ENCODE measurements at places on chromosomes 6 and 20.

DNA sequence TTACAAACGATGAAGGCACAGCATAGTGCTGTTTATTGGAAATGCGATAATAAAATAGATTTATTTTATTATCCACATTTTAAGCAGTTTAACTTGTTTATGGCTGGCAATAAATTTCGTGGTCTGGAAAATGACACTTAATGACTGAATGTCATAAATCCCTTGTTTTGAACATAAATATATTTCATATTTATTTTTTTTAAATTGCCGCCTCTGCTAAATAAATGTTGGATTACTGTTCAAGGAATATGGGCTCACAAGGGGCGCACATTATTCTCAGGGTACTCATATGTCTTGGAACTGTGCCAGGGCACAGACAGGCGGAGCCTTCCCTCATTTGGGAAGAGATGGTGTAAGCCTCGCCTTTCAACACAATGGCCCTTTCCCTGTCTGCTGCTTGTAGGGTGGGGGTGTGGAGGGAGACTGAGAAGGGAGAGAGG lies 134.3 kb downstream of the PXDC1 start:
- DNase-seq = peak; percentile 55

DNA sequence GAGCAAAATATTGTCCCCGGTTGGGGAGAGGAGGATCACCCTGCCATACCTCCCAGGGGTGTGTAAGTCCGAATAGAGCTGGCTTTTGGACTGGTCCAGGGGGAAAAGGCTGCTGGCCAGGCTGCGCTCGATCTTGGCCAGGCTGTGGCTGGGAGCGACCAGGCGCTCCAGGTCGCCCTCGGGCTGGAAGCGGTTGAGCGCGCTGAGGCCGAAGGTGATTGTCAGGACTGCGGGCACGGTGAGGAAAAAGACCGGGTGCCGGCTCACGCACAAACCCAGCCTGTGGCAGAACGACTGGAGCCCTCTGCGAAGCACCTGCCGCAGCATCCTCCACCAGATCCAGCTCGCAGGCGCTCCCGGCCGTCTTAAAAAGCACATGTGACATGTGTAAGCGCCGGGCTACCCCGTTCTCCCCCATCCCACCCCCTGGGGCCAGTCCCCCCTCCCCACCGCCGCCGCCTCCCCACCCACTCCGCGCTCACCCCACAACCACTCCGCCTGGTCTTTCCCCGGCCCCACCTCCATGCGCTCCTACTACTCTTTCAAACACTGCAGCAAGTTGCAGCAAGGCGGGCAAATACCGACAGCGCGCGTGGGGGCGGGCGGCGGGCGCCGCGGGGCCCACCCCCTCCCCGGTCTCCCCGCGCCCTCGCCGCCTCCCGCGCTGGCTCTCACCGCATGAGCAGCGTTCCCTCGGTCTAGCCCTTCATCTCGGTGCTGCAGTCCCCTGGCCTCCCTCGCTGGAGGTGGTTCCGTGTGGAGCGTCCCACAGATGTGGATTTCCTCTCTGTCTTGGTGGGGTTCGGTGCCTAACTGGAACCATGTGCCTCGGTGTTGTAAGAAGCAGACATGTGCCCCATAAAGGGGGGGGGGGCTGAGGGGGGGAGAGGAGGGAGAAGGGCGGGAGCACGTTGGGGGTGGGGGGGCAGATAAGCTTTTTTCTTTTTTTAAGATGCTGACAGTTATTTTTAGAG lies 42.4 kb downstream of the PTCHD4 start:
- DNase-seq = no peak

- DNase-seq = no peak
Observed at GRCh38 chr20:46764068-46764467, 54.6 kb downstream of the SLC2A10 start.

DNA sequence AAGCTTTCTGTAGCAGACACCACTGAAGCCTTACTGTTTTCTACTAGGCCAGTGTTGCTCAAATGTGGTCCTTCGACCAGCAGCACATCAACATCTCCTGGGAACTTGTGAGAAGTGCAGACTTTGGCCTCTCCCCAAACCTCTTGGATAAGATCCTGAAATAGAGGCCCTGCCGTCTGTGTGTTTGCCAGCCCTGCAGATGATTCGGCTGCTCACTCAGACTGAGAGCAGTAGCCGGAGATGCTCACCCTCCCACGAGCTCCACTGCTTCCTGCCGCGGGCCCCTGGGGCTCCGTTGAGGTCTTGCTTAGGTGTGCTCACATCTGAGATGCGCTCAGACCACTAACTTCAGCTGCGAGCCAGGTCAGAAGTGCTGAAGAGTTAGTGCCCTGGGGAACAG lies 129.5 kb upstream of the SSTR4 start:
- DNase-seq = peak; percentile 77

DNA sequence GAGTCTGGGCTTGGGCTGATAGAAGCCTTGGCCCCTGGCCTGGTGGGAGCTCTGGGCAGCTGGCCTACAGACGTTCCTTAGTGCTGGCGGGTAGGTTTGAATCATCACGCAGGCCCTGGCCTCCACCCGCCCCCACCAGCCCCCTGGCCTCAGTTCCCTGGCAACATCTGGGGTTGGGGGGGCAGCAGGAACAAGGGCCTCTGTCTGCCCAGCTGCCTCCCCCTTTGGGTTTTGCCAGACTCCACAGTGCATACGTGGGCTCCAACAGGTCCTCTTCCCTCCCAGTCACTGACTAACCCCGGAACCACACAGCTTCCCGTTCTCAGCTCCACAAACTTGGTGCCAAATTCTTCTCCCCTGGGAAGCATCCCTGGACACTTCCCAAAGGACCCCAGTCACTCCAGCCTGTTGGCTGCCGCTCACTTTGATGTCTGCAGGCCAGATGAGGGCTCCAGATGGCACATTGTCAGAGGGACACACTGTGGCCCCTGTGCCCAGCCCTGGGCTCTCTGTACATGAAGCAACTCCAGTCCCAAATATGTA lies 957 bp upstream of the VEGFA start:
- DNase-seq = peak; percentile 94

DNA sequence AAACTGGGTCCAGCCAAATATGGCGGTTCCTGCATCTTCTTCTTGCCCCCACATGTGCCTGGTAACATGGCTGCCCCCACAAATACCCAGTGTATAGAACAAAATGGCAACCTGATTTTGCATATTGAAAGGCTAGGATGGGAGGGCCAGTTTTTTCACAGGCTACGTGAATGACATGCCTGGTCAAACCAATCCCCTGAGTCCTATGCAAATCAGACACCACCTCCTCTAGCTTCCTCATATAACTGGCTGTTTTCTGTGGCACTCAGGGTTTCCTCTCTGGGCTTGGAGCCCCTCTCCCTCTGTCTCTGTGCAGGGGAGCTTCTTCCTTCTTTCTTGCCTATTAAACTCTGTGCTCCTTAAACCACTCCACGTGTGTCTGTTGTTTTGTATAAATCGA lies 372.1 kb downstream of the KIF16B start:
- DNase-seq = no peak

DNA sequence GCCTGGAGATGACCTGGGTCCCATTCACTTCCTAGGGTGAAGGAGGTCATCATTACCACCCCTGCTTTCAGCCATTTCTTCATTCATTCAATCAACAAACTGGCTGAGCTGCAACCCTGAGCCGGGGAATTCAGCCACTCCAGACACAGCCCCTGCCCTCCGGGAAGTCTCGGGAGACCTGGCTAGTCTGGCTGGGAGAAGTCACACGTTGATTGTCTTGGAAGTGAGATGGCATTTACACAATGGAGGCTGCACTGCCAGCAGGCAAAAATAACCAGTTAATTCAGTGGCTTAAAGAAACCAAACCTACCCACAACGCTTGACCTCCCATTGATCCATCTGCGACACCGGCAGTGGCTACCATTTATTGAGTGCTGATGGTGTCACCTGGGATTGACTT lies 2.0 kb upstream of the PMEPA1 start:
- DNase-seq = no peak

GRCh38 chr6:83430611-83431544 lies at the start of gene ME1:
TSS of gene ME1 (minus strand) at chr6:83431051. CDS start at chr6:83430954, 97 bp downstream.
- peak; percentile 85 for DNase-seq

DNA sequence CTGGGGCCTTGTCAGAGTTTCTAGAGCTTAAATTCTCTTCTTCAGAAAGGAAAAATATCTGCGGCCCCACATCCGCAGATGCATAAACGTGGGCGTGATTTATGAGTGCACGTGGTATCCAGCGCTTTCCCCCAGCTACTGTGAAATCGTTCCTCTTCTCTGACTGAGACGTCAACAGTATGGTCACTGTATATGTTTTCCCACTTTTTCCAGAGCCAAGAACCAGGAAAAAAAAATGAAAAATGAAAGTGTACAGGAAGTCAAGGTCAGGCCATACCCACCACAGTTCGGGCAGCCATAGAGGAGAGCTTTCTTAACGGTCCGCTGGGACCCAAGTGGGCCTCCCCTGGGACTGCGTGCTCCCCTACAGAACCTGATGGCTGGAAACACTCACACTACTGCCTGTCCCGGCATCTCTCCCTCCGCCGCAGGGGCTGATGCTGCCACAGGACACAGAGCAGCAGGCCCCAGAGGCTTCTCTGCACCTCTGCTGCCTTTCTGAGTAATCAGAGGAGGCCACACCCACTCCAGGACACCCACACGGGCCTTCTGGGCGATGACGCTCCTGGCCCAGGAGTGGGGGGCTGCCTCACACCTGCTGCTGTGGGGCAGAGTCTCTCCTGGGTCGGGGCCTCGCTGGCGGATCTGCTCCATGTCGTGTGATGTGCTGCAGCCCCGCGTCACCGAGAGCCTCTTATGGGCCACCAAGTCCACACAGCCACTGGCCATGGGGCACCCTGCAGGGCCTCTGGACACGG lies 16.4 kb upstream of the STX16 start:
- DNase-seq = peak; percentile 85

DNA sequence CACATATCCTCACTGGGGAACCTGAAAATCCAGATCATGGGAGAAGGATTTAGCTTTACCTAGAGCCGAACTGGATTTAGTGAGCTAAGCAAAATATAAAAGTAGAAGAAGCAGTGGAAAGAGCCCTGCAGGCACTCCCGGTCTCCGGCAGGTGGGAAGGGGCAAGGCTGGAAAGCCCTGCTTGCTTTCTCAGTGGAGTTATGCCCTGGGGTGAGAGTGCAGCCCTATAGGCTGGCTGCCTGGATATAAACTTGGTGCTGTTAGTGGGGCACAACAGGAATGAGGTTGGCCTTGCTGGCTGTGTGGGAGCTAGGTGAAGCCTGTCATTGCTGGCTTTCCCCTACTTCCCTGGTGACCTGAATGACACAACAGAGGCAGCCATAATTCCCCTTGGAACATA lies 122.0 kb downstream of the CDK19 start:
- no peak for DNase-seq

DNA sequence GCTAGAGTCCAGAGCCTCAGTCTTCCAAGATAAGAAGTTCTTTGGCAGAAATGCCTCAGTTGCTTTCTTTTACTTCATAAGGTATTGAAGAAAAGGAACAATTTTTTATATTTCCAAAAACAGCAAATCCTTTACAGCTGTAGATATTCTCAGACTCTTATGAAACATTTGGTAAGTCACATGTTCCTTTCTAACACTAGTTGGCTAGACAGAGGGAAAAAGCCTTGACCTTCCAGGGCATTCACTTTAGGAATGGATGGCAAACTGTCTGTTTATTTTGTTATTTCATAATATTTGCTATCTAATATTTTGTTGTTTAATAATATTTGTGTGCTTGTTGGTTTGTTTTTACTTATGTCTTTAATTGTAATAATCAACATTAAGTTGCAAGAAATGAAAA lies 140.8 kb downstream of the PTPRK start:
- no peak for DNase-seq

- DNase-seq = no peak
Observed at GRCh38 chr6:37285861-37286311, 27.9 kb upstream of the TMEM217 start.

DNA sequence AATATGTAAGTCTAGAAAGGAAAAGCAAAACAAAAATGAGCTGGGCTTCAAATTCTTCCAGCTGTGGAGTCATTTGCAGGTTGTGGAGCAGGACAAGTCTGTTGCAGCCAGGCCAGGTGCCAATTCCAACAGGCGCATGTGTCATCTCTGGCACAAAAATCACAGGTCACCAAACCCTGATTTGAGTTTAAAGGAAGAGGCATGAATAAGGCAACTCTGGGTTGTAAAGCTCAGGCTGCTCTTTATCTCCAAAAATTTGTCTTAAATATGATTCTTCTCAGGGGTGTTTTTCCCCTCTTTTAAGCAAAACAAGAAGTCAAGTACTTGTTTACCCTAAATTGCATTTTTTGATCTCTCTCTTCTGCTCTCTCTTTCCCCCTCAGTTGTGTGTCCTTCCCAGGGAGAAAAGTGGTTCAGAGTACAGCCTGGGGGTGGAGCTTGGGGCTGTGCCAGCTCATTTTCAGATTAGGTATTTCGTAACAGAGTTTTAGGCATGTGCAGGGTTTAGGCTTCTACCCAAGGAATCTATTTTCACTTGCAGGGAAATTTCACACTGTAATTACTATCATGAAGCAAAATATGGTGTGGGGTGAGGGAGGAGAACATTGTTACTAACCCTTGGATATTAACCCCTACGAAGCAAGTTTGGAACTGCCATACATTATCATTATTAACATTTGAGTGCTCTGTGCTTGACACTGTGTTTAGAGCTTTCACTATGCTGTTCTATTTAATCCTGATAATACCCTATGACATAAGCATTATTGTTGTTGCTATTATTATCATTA lies 8.3 kb upstream of the NCOA3 start:
- DNase-seq = peak; percentile 77

DNA sequence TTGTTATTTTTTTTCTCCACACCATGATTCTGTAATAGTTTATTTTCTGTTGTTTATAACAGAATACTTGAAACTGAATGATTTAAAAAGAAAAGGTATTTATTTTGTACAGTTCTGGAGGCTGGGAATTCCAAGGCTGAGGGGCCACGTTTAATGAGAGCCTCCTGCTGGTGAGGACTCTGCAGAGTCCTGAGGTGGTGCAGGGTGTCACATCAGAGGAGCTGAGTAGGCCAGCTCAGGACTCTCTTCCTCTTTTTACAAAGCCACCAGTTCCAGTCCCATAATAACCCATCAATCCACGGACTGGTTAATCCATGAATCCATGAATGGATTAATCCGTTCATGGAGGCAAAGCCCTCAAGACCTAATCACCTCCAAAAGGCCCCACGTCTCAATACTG lies 71.6 kb downstream of the TFAP2A start:
- no peak for DNase-seq

DNA sequence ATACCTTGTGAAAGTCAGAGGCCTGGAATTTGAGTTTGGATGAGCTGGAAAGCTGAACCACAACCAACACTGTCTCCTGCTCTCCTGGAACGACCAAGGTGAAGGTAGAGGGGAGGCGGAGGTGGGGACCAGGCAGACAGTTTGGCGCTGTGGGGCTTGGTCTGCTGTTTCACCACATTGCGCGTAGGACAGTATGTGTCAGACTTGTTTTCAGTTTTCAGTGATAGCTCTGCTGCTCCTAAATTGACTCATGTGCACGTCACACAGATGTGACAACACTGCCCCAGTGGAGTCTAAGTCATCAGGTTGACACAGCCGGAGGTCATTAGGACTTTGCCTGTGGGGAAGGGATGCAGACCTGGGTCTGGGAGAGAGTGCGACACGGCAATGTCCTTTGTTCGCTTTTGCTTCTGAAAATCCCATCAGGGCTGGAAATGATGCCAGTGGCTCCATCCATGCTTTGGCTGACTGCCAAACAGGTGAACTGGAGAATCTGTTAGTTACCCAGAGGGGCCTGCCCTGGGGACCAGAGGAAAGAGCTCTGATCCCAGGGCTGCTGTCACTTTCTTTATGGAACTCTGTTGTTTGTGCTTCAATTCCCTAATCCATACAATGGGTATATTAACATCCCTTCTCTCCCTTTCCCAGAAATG lies 255.5 kb downstream of the CDC5L start:
- no peak for DNase-seq

GRCh38 chr6:12371641-12372146 lies 81.5 kb downstream of the EDN1 start:
- DNase-seq = no peak

GRCh38 chr6:41621367-41621766 lies 16.9 kb upstream of the MDFI start:
- DNase-seq = no peak

- no peak for DNase-seq
Observed at GRCh38 chr6:26214803-26215584, 127.8 kb downstream of the HFE start.
